ENCODE measurements at places on chromosomes 16 and 17.

GRCh38 chr16:85798901-85799496 lies 345 bp downstream of the EMC8 start:
- DNase-seq, result no peak

DNA sequence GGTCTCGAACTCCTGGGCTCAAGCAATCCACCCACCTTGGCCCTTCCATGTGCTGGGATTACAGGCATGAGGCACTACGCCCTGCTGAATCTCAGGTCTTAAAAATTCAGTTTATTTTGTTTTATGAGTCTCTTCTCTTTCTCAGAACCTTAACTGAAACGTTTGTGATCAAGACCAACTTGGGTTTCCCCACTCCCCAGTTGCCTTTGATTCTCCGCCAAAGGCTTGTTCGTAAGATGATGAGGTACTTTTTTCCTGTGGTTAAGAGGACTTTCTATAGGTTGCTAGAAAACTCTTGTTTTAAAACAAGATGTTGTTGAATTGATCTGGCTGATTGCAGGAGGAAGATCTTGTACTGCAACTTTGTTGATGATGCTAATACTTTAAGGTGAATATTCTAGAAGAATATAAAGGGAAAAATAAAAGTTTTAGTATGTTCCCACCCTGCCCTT lies 11.7 kb downstream of the ABCC1 start:
- no peak for DNase-seq

DNA sequence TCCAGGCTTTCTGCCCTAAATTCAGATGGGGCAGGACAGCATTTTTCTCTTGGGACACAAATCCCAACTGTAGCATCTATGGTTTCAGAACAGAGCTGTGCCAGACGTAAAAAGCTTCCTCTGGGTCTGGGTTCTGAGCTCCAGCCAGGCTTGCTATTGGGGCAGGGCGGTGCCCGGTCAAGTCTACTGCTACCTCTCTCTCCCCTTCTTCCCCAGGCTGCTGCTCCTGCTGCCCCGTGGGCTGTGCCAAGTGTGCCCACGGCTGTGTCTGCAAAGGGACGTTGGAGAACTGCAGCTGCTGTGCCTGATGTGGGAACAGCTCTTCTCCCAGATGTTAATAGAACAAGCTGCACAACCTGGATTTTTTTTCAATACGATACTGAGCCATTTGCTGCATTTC lies 1.1 kb downstream of the MT1M start:
- no peak for DNase-seq

GRCh38 chr17:57986841-57987580 lies 1.0 kb downstream of the VEZF1 start:
- DNase-seq, result peak; percentile 75

DNA sequence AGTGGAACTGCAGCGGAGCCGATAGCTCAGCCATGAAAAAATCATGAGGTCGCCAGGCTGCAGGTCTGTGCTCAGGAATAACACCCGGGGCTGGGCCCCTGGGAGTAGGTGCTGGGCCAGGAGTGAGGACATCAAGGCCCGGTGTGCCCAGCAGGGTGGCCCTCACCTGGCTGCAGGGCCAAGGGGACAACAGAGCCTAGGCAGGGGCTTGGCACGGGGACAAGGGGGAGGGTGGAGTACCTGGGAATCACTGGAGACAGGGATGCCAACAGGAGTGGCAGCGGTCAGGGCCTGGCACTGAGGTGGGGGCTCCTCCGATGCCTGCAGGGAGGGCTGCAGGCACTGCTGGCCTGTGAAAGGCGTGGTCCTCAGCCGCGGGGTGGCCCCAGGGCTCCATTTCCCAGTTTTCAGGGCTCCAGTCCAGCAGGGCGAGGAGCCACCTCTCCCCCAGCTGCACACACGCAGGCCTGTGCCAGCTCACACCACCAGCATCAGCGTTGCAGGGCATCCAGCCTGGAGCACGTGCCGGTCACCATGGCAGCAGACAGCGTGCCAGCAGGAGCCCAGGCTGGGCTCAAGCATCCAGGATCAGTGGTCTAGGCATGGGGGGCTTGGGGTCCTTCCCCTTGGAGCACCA lies 4.7 kb upstream of the FSCN2 start:
- DNase-seq, result no peak

DNA sequence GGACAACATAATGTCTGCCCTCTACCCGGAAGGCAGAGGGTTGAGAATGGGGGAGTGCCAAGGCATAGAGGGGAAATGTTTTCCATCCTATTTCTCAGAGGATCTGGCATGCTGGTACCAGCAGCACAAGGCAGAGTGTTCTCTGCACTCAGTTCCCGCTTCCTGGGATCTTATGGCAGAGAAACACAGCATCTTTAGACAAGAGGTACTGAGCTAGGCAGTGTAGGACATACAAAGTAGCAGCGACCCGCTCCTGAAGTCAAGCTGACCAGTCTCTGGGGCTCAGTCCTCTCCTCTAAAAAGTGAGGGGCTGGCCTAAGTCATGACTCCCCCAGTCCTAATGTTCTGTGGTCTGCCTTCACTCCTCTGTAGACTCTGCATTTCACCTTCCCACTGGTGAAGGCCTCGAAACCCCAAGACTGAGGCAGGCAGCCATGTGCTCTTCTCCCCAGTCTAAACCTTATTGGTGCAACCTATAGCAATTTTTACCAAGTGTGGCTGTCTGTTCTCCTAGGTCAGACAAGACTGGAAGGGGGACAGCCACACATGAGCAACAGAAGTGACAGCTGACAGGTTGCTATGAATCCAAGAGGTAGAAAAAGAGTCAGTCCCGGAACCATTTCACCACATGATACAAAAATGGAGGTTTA lies 11.3 kb upstream of the TSPOAP1 start:
- DNase-seq, result no peak

- peak; percentile 82 for DNase-seq
These were observed 32.1 kb upstream of the JPT2 start for GRCh38 chr16:1645914-1646525.

GRCh38 chr16:30528799-30529457 lies 2.6 kb upstream of the ZNF768 start:
- DNase-seq, result no peak

- no peak for DNase-seq
These were observed 110.3 kb downstream of the STX8 start for GRCh38 chr17:9465210-9465921.

GRCh38 chr16:75575958-75576357 lies 9.8 kb downstream of the GABARAPL2 start:
- no peak for DNase-seq

DNA sequence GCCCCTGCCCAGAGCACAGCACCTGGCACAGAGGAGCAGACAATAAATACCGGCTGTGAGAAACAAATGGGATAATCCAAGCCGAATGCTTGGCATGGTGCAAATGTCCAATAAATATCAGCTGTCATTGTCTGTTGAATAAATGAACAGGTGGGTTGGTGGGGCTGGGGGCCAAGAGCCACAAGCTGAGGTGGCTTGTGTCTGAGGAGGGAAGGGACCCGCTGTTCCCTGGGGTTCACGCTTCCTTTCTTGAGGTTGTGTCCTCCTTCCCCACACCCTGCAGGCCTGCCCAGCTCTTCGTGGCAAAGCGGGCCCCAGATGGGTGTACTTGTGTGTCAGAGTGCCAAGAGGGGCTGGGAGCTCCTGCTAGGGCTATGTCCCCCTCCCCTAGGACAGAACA lies 38.6 kb downstream of the ARHGAP27 start:
- DNase-seq, result no peak

DNA sequence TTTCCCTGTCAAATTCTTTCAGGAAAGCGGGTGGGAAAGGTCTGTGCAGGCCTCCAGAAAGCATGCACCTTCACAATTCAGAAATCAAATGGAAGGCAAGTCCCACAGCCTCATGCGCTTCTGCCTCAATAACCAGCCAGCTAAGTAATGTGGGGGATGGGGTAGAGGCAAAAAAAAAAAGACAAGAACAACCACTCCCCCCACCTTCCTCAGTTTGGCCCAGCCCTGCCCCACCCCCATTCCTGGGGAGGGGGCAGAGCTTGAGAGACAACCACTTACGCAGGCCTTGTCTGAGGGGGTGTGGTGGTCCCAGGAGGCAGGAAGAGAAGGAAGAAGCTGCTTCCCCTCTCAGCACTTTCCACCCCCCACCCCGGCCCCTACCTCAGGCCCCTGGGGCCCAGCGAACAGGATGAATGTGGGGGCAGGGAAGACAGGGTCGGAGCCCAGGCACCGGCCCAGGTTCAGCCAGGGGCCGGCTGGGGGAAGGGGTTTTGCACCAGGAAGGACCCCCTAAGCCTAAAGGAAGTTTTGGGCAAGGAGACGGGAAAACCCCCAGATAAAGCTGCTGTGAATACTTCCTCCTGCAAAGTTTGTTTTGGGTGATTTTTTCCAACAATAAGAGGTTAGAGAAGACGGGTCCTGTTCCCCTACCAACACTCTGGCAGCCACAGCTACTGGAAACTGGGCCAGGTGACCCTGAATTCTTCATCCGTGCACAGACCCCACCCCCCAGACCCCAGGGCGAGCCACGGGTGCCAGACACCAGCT lies 1.2 kb downstream of the JUP start:
- peak; percentile 41 for DNase-seq

GRCh38 chr16:1533443-1533951 lies at the start of gene TMEM204:
TMEM204 (plus strand) TSS chr16:1533666; CDS start chr16:1534276, 610 bp downstream.
- DNase-seq, result no peak

DNA sequence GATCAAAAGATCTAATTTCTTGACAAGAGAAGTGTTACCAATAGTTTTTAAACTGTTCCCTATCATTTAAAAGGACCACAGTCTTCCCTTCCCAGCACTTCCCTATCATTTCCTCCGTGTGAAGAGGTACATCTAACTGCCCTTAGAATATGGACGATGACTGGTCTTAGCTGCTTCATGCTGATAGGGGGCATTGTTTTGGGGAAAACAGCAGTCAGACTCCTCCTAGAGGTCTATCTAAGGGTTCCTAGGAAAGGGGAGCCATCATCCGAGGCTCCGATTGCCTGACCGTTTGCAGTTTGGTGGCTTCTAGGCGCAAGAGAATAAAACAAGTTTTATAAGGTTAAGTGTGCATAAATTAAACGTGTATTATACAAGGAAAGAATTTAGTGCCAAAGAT lies 7.1 kb downstream of the FZD2 start:
- no peak for DNase-seq

DNA sequence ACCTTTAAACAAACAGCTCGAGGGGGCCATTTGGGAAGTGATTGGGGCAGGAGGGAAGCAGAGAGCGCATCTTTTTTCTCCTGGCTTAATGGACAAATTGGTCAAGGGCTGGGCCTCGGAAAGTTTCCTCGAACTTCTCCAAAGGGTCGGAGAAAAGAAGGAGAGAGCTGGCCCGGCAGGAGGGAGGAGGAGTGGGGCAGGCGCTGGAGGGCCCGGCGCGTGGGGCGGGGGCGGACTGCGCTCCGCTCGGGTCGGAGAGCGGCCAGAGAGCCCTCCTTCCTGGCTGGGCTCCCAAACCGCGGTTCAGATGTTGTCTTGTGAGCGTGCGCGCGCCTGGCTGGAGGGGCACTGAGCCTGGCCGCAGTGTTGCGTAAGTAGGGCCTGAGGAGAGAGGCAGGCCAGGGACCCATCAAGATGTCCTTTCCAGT lies 1.2 kb downstream of the MMP2 start:
- peak; percentile 61 for DNase-seq

GRCh38 chr17:72763981-72764380 lies 328.5 kb downstream of the SLC39A11 start:
- DNase-seq, result no peak

DNA sequence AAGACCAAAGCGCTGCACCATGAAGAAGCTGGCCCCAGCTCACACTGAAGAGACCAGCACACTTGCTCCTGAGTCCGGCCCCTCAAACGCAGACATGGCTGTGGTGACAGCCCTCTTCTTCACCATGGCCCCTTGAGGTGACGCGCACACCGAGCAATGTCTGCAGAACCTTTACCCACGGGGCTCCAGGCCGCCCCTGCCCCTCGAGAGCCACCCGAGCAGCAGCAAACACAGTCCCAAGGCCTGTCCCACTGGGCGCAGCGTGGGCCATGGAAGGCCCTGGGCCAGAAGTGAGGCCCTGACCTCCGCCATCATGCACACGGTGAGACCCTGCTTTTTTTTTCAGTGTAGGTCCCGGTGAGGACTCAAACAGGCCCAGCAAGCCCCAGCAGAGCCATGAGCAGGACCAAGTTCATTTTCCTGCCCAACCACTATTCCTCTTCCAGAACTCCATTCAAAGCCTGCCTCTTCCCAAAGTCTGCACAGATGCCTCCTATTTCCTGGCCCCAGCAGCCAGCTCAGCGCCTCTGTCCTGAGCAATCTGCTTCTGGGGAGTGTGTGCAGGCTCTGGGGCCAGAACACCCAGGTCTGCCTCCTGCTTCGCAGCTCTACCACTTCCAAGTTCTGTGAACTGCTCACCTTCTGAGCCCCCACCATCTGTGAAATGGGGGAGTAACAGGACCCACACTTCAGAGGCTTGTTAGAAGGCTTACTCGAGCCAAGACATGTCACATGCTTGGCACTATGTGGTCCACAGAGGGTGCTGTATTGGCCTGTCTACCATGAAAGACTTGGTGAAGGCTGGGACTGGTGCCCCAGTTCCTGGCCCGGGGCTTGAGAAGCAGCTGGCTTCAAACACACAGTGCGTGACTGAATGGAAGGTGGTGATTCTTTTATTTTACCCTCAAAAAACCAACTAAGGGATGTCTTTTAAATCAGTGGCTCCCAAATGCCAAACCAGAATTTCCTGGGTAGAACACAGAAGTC lies 35.7 kb upstream of the GSG1L start:
- no peak for DNase-seq

DNA sequence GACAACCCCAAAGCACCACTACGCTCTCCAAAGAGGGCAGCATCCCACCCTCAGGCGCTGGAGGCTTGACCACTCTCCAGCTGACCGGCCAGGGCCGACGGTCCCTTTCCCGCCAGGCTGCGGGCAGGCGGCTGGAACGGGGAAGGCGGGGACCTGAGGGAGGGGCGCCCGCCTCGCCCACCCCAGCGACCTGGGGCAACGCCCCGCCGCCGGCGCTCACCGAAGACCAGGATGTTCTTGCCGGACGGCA lies 431 bp downstream of the DYNC1LI2 start:
- DNase-seq, result no peak

- no peak for DNase-seq
These were observed 13.8 kb upstream of the HAP1 start for GRCh38 chr17:41748275-41748674.

- DNase-seq, result no peak
These were observed at the start of gene TEX14 for GRCh38 chr17:58691701-58692238. TEX14 (minus strand) TSS chr17:58692045; CDS start chr17:58652001, 40,044 bp downstream.

DNA sequence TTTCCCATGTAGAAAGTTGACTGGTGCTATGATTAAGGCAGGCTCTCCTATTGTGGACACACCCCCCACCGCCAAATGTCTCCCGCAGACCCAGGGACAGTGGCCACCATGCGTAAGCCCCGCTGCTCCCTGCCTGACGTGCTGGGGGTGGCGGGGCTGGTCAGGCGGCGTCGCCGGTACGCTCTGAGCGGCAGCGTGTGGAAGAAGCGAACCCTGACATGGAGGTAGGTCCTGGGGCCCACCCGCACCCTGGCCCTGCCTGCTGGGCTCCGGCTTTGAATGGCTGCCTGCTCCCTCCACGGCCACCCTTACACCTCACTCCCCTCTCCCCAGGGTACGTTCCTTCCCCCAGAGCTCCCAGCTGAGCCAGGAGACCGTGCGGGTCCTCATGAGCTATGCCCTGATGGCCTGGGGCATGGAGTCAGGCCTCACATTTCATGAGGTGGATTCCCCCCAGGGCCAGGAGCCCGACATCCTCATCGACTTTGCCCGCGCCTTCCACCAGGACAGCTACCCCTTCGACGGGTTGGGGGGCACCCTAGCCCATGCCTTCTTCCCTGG lies 3.6 kb downstream of the MMP25 start:
- DNase-seq, result no peak
